ENCODE measurements at places on chromosomes 5 and 9. TPM values are rescaled to one million over a fixed set of nuclear protein-coding genes. Genes with fewer than 3 reads are reported as not detected.

Gene FABP6
- total RNA-seq: not detected

Gene INSL6
- not detected for total RNA-seq

Gene SLC1A1
- 0.07 TPM for total RNA-seq

Gene FAXDC2
- 36.8 TPM for total RNA-seq

Gene TEX48
- not detected for total RNA-seq

Gene WDR36
- 22.7 TPM for total RNA-seq

Gene CTXN3
- total RNA-seq: not detected

Gene SMU1
- total RNA-seq: 20.6 TPM
